Natural killer cell treated with Interleukin-12 subunit alpha and Interleukin-12 subunit beta and Interleukin-15 and Interleukin-18, amount 100 ng/mL, for 72 hours (primary cell): ENCODE measurements at places on chromosomes 3 and 15. TPM values are rescaled to one million over a fixed set of nuclear protein-coding genes. Genes with fewer than 3 reads are reported as not detected.
A peak's percentile ranks its signal among the peaks of the same experiment; 100 is the strongest.

DNA sequence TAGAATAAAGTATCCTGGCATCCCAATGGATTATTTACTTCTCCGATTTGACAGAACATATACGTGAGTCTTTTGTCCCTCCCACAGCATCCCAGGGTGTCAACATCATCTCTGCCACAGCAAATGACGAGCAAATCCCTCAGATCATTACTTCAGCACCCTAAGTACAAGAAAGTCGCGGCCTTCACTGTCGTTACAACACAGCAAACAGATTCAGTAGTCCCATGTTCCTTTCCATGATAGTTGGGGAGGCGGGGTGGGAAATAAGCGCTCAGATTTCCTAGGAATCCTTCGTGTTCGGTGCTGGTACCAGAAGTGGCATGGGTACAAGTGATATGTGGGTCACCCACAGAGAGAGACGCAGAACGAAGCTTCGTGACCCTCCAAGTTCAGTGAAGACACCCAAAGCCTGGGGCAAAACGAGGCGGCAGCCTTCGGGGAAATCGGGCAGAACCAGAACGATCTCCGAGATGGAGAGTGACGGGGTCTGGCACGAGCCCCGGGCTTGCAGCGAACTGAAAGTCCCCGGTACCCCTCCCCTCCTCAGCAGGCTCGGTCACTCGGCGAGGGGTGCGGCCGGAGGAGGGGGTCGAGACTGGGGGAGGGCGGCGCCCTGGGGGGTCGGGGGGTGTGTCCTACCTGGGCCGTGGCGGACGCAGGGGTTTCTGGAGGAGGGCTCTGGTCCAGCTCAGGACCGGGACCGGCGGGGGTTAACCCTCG is 619 bp downstream of the TTBK2 start:
- peak; percentile 59 for DNase-seq
- peaks cover 35% of the 10 kb centered on the region for H3K4me1 ChIP-seq
- H3K27me3 ChIP-seq: no peaks in the 10 kb centered on the region
- H3K27ac ChIP-seq: peak overlapping the region; percentile 93
- peak overlapping the region; percentile 91 for H3K4me3 ChIP-seq

- H3K27me3 ChIP-seq: no peaks in the 10 kb centered on the region
- no peaks in the 10 kb centered on the region for H3K36me3 ChIP-seq
- peak; percentile 58 for DNase-seq
- peaks cover 48% of the 10 kb centered on the region for H3K4me1 ChIP-seq
Measured at GRCh38 chr3:152241142-152242017, 27.3 kb upstream of the MBNL1 start.

DNA sequence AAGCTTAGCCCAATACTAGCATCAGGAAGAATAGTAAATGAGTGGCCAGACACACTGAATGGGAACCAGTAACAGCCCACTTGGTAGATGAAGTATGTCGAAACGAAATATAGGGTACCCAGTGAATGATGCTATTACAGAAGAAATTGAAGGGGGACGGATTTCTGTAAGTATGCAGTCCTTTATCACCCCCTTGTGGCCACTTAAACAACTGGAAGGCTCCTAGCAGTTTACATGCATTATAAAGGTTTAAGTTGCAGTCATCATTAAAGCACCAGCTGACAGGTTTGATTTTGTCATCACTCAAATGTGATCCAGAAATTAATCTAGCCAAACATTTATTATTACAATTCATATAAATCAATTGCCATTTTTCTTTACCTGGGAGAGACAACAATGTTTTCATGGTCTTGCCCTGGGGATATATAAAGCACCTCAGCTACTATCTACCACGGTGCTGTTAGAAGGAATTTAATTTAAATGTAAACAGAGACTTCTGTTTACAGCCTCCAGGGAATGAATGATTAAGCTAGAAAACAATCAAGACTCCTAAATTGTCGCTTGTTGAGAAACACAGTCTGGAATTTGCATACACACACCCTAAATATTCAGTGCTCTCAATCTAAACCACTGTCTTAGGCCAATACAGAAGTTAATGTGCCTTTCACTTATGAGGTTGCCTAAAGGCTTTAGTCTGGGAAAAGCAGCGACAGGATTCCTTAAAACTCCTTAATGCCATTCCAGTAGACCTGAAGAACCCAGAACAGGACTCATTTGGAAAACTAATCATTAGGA is 7.8 kb downstream of the EIF1B start:
- DNase-seq: peak; percentile 69
- H3K27ac ChIP-seq: no peak overlapping the region
- no peak overlapping the region for H3K4me3 ChIP-seq
- H3K27me3 ChIP-seq: no peaks in the 10 kb centered on the region
- no peaks in the 10 kb centered on the region for H3K4me1 ChIP-seq
- no peaks in the 10 kb centered on the region for H3K36me3 ChIP-seq

DNA sequence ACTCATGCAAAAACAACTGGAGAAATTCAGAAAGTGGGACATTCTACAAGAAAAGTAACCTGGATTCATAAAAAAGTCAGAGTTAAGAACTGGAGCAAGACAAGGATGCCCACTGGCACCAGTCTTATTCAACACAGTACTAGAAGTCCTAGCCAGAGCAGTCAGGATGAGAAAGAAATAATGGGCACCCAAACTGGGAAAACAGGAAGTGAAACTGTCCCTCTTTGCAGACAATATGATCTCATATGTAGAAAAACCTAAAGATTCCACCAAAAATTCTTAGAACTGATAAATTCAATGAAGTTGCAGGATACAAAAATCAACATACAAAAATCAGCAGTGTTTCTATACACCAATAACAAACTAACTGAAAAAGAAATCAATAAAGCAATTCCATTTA is 37.4 kb downstream of the TXNRD3 start:
- no peak for DNase-seq
- no peaks in the 10 kb centered on the region for H3K36me3 ChIP-seq
- H3K4me1 ChIP-seq: peaks cover 16% of the 10 kb centered on the region
- no peak overlapping the region for H3K4me3 ChIP-seq
- no peak overlapping the region for H3K27ac ChIP-seq

DNA sequence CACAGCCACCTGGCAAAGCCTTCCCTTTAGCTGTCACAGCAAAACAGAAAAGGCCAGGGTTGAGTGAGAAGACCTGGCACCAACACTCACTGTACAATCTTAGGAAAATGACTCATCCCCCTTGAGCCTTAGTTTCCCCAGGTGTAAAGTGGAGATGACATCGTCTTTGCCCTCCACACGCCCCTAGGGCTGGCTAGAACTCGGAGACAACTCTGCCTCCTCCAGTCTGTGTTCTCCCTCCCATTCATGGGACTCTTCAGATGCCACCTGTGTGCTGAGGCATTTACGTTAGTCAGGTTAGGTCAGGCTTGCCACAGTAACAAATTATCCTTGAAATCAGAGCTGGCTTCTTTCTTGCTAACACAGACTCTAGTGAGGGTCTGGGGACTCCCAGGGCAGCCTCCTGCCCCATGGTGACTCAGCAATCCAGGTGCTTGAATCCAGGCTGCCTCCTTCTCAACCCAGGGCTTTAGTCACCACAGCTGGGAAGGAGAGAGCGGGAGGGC is 252.6 kb downstream of the PLCL2 start:
- no peak overlapping the region for H3K27ac ChIP-seq
- peaks cover 18% of the 10 kb centered on the region for H3K27me3 ChIP-seq
- no peak overlapping the region for H3K4me3 ChIP-seq

DNA sequence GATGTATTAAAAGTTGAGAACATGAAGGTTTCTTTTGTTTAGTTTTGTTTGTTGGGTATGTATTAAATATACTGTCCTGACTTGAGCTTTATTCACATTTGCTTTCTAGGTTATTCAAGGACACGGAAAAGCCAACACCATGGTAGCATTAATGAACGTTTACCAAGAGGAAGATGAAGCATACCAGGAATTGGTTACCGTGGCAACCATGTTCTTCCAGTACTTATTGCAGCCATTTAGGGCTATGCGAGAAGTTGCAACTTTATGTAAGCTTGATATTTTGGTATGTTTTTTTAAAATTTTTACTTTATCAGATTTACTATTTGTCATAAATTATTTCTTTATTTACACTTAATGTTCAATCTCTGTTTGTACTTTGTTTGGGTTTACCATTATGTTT is 3.6 kb downstream of the WHAMM start:
- H3K27ac ChIP-seq: peak overlapping the region; percentile 92
- no peak for DNase-seq
- H3K4me3 ChIP-seq: peak overlapping the region; percentile 92
- H3K4me1 ChIP-seq: peaks cover 39% of the 10 kb centered on the region

- H3K4me1 ChIP-seq: no peaks in the 10 kb centered on the region
- no peak overlapping the region for H3K27ac ChIP-seq
- no peaks in the 10 kb centered on the region for H3K36me3 ChIP-seq
- H3K27me3 ChIP-seq: peaks cover 15% of the 10 kb centered on the region
- DNase-seq: no peak
Measured at GRCh38 chr3:112056451-112056929, 22.0 kb downstream of the TMPRSS7 start.

DNA sequence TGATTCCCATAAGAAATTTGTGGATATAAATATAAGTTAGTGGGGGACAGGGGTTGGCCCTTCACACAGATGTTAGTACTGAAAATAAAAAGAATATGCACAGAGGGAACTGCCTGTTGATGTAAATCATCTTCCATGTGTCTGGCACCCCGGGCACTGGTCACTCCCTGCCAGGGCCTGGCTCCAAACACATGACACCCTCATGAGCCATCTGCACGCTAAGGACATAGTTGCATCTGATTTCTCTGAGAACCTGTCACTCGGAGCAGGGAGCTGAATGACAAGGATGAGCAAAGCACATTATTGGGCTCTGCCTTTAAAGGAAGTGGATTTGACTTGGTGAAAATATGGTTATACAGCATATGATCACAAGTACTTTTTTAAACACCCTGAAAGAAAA is 66.2 kb upstream of the TSC22D2 start:
- no peak for DNase-seq
- H3K27ac ChIP-seq: no peak overlapping the region
- H3K36me3 ChIP-seq: no peaks in the 10 kb centered on the region
- no peak overlapping the region for H3K4me3 ChIP-seq
- peaks cover 38% of the 10 kb centered on the region for H3K27me3 ChIP-seq
- H3K4me1 ChIP-seq: no peaks in the 10 kb centered on the region

DNA sequence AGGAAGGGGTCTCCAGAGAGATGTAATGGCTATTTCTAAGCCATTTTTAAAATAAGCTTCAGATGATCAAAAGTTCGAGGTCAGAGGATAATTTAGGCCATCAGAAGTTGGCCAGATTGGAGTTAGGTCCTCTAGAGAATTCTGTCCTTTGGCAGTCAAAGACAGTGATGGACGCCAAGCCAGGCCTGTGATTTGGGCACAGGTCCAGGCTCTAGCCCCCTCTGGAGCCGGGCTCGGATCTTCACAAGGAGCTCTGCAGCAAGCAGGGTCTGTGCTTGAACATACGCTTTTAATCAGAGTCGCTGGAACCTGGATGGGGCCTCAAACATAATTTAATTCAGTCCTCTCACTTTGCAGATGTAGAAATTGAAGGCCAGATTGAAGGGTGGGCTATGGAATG is 151.4 kb upstream of the BCL6 start:
- DNase-seq: no peak
- H3K4me1 ChIP-seq: peaks cover 6% of the 10 kb centered on the region
- H3K36me3 ChIP-seq: no peaks in the 10 kb centered on the region
- no peak overlapping the region for H3K4me3 ChIP-seq
- no peaks in the 10 kb centered on the region for H3K27me3 ChIP-seq

DNA sequence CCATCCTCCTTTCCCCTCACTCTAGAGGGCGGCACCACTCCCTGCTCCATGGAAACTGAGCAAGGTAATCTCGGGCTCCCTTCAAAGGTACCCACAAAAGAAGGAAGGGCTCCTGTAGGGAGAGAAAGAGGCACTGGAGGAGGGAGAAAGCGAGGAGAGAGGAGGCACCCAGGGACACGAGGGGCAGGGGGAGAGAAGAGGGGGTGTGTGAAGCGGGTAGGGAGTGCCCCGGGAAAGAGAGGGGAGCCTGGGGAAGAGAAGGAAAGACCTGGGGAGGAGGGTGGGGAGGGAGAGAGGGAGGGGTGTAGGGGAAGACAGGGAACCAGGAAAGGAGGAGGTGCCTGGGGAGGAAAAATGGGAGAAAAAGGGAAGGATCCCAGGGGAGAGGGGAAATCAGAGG is 523 bp downstream of the VILL start:
- peaks cover 28% of the 10 kb centered on the region for H3K4me1 ChIP-seq
- H3K4me3 ChIP-seq: no peak overlapping the region
- no peaks in the 10 kb centered on the region for H3K27me3 ChIP-seq
- DNase-seq: no peak

GRCh38 chr3:83971666-83972065 is 987.1 kb upstream of the CADM2 start:
- DNase-seq: no peak
- H3K27ac ChIP-seq: no peak overlapping the region
- H3K4me3 ChIP-seq: no peak overlapping the region
- H3K36me3 ChIP-seq: no peaks in the 10 kb centered on the region
- no peaks in the 10 kb centered on the region for H3K27me3 ChIP-seq
- no peaks in the 10 kb centered on the region for H3K4me1 ChIP-seq

GRCh38 chr3:157204880-157205279 is 44.9 kb upstream of the CCNL1 start:
- H3K27ac ChIP-seq: no peak overlapping the region
- DNase-seq: no peak
- H3K4me1 ChIP-seq: no peaks in the 10 kb centered on the region
- H3K27me3 ChIP-seq: no peaks in the 10 kb centered on the region
- no peak overlapping the region for H3K4me3 ChIP-seq

- no peak overlapping the region for H3K4me3 ChIP-seq
- no peaks in the 10 kb centered on the region for H3K27me3 ChIP-seq
- H3K27ac ChIP-seq: no peak overlapping the region
- no peaks in the 10 kb centered on the region for H3K4me1 ChIP-seq
- no peak for DNase-seq
Measured at GRCh38 chr3:80006315-80006714, 238.5 kb upstream of the ROBO1 start.

DNA sequence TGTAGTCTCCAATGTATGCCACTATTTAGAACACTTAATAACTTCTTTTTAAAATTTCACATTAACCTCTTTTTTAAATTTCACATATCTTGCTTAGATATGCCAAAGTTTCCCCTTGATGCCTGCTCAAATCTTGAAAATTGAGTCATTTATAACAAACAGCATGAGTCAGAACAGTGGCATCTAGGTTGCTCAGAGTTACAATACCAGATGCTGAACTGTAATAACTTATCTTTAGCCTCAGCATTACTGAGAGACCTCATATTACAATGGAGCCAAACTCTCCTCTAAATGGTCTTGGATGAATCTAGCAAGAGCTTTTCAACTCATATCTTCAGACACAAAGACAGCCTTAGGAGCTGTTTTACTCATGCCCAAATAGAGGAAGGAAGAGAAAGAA is 439.3 kb upstream of the ARPP21 start:
- H3K36me3 ChIP-seq: no peaks in the 10 kb centered on the region
- H3K4me3 ChIP-seq: no peak overlapping the region
- DNase-seq: no peak
- H3K4me1 ChIP-seq: no peaks in the 10 kb centered on the region
- H3K27me3 ChIP-seq: no peaks in the 10 kb centered on the region
- H3K27ac ChIP-seq: no peak overlapping the region

GRCh38 chr3:41163421-41163820 is 35.9 kb upstream of the CTNNB1 start:
- H3K27me3 ChIP-seq: peaks cover 12% of the 10 kb centered on the region
- no peak overlapping the region for H3K27ac ChIP-seq
- no peak overlapping the region for H3K4me3 ChIP-seq
- no peaks in the 10 kb centered on the region for H3K4me1 ChIP-seq

Gene CLDN18
- total RNA-seq: not detected

Gene SLC22A14
- not detected for total RNA-seq

Gene BUB1B
- 70.8 TPM for total RNA-seq
